ENCODE measurements at places on chromosomes 5 and 9.

GRCh38 chr9:36820392-36820861 lies 213.6 kb downstream of the PAX5 start:
- DNase-seq, result no peak

- peak; percentile 69 for DNase-seq
These were observed 91.1 kb upstream of the RNF180 start for GRCh38 chr5:64074533-64074932.

DNA sequence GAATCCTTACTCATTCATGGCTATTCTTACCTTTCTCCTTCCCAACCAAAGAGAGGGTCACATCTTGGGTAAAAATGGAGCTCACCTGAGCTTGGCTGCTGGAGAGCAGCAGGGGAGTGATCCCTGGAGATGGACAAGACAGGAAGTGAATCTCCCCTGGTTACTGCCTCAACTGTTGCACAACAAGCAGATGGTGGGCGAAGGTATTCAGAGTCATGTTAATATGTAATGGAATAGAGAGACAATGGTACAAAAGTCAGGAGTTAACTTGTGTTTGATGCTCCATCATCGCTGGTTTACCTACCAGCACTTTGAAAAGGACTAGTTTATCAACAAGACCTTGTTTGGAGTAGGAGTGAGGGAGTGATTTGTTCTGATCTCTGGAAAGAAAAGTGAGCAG lies 13.0 kb upstream of the PLPP1 start:
- DNase-seq, result no peak

DNA sequence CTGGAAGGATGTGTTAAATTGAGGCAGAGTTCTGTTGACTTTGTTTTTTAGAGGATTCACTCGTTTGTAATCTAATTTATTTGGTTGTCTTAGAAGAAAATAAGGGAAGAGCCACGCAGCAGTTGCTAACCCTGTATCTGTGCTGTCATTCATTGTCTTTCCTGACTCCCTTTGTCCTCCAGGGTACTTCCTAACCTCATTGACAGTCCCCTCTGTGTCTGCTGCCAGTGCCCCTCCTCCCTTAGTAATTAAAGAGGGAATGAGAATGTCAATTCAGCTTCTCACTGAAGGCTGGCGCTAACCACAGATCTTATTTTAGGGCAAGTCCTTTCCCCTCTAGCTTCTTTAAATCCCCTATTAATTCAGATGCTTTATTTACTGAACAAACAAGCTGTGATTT lies 84.0 kb downstream of the MAST4 start:
- no peak for DNase-seq

DNA sequence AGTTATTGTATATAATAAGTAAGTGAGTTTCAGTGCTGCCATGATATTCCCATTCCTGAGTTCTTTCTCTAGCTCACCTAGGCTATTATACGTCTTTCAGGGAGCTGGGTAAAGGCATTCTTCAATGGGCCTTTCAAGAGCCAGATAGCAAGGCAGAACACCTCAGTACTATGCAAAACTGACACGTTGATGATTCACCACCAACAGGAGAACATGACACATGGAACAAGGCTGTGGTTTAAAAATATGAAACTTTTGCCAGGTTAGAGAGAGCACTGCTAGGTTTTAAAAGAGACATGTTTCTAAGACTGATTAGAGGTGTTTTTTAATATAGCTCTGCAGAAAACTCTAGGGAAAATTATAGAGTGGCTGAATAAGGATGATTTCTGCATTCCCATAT lies 95.9 kb downstream of the UGCG start:
- DNase-seq, result no peak

- DNase-seq, result no peak
These were observed 47.0 kb downstream of the AMBP start for GRCh38 chr9:114031037-114031630.

DNA sequence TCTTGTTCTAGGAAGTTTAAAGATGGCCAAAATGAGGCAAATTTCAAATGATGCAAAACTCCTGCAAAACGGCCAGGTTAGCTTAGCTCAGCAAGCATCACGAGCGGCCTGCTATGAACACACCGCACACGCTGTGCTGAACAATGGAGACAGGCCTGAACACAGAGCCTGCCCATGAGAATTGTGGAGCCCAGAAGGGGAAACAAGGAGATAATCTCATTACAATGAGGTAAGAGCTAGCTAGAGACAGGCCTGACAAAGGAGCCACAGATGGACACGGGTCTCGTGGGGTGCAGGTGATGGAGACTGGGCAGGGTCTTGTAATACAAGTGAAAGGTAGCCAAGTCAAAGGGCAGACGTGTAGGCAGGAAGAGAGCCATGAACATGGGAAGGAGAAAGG lies 50.2 kb downstream of the PSMB7 start:
- no peak for DNase-seq

GRCh38 chr9:80437091-80437640 lies 865.4 kb downstream of the TLE4 start:
- no peak for DNase-seq

DNA sequence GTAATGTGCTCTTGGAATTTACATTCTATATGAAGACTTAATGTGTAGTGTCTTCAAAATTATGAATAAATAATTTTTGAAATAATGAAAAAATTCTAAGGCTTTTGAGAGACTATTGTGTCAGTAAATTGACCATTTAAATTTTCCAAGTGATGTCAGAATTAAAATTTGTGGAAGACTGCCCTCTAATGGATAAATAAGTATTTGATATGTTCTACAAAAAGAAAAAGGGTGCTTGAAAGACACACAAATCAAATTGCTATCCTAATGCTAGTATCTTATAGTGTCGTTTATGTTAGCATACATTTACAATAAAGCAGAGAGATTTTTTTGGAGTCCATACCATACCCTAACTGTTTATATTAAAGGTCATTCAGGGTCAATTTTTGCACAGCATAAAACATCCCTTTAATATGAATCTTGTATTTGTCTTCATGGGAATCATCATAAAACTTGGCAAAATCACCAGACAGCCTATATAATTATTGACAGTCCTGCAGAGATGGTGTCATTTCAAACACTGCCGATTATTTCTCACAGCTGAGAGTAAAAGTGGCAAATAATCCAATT lies 120.8 kb upstream of the SLC27A6 start:
- peak; percentile 67 for DNase-seq

DNA sequence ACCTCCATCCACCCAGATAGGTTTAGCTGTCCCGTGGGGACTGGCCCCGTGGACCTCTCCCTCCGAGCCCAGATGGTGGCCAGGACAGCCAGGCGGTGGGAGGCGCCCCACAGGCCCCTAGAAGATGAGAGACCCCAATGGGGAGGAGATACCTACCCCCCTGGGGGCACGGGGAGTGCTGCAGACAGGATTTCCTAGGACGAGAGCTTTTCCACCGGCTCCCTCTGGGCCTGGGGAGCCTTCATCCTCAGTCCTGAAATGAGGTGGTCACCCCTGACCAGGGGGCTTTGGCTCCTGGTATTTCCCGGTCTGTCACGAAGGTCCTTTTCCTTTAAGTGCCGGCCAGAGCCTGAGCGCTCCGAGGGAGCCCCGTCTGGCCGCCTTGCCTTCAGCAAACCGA lies 46.8 kb downstream of the MRPL36 start:
- no peak for DNase-seq

- peak; percentile 64 for DNase-seq
These were observed 810 bp downstream of the VPS13A start for GRCh38 chr9:77177894-77178794.

DNA sequence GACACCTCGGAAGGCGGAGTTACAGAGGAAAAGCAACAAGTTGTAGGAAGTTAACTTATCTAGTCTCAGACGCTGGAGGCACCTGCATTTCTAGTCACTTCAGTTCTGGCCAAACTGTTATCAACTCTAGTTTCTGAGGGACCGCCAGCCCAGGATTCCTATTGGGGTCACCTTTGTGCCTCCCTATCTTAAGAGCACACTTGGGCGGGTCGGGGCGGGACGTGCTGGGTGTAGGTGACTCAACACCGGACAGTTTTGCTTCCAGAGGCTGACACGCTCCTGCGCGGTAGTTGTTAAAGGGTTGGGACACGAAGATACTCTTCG lies 679 bp upstream of the KDM4C start:
- no peak for DNase-seq

DNA sequence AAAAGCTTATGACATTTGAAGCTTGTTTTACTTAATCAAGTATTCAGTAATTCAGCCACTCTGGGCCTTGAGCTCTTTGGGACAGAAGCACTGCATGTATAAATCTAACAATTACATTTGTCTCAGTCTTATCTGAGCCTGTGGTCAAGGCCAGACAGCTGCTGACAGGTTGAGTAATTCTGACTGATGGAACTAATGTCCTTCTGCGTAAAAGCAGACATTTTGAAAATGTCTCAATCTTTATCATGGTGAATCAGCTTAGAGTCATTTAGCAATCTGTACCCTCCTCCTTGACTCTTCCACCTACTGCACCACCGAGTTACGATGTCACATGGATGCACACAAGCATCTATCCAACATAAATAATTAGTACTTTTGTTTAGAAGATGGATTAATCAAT lies 400.0 kb downstream of the ARRDC3 start:
- DNase-seq, result no peak

DNA sequence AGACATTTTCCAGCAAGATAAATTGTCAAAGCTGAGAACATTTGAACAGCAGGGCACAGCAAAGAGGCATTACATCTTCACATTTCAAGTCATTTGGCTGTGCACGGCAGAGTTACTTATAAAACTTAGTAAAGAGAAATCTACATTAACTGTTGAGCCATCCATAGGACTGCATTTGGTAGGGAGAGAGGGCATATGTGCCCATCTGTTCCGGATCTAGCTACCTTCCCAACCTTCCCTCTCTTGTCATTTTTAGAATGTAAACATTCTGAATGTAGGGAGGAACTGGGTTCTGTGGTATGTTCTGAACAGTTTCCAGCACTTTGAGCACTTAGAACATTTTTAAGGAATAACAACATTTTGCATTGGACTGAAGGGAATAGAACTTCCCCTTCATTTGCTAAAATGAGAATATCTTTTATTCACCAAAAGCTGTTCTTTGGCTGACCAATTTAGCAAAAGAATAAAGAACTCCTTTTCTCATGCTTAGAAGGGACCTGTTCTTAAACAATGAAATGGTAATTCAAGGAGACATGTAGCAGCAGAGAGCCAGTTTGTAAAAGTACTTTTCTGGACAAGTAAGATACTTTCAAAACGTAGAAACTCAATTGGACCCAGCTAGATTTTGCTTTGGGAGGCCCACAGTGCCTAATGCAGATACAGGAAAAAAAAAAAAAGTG lies 104.4 kb downstream of the CETN3 start:
- no peak for DNase-seq

DNA sequence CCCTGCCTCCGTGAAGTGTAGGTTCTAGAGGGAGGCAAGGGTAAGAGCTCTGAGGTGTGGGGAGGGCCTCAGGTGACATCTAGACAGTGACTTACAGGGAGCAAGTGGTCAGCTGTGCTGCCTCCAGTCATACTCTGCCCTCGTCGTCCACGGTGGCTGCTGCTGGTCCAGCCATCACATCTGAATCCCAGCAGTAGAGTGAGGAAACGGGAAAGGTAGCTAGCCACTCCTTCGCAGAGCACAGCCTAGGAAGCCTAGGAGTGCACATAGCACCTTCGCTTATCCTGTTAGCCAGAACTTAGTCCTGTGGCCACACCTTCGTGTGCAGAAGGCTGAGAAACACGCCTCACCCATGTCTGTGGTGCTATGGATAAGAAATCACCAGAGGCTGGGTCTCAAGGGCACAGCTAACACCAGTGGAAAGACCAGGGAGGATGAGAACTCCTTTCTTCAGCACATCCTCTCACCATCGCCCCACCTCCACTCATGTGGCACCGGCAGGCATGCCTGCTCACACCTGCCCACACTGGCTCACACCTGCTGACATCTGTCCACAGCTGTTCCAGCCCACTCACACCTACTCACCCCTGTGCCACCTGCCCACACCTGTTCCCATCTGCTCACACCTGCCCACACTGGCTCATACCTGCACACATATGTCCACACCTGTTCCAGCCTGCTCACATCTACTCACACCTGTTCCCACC lies 44.5 kb upstream of the SLC6A19 start:
- no peak for DNase-seq

DNA sequence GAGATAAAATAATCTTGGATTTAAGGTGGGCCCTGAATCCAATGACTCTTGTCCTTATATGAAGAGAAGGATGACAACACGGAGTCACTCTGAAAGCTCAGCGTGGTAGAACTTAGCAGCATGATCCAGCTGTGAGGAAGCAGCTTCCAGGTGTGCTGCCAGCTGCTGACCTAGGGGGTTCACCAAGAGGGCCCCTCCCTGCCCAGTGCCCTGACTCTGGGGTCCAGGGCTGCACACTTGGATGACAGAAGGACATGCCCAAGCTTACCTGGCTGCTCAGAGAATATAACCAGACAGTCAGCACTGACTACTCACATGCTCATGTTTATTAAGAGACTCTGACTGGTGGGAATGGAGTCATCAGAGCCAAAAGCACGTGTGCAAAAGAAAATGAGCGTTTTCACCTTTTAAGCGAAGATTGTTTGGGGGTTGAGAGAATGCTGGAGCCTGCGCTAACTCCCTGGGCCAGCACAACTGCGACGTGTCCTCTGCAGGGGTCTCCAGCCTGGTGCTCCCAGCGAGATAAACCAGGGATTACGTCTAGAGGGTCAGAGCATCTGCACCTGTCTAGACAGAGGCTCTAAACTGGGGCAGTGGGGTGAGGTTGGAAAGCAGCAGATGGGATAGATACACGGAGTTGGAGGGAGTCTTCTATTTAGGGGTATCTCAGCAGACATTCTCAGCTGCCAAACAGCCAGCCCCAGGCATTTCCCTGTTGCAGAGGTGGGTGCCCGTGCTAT lies 41.3 kb downstream of the ROPN1L start:
- no peak for DNase-seq

- DNase-seq, result no peak
These were observed 18.9 kb downstream of the OGN start for GRCh38 chr9:92385477-92385876.

DNA sequence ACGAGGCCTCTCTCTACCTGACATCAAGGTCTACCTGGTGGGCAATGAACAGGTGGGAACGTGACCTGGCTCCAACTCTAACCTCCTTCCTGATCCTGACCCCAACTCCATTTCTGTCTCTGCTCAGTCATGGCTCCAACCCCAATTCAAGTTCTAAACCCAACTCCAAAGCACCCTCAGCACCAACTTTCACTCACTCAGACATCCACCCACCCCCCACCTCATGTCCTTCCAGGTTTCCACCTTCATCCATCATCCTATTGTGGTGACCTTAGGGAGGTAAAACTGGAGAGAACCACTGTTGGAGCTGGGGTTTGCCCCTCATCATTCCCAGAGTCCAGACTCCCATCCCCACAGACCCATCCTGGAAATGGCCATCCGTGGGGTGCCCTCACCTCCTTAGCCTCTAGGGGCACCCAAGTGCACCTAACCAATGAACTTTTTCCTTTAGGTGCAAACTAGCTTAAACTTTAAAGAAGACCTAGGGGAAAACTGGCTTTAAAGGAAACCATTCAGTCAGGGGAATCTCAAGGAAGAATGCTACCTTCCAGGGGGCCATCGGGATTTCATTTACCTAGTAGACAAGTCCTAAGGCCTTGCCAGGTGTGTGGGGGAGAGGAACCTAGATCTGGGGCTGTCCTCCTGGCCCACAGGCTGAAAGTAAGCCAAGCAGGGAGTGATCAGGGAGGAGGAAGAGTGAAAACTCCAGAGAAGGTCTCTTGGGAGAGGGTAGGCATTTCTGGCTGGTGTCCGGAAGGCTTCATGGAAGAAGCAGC lies 11.3 kb downstream of the RGS14 start:
- no peak for DNase-seq

All from spinal cord (tissue), 10 donors.